Suppressor macrophage treated with lipopolysaccharide for 1 hour (primary cell): ENCODE measurements at places on chromosomes 3 and 15.

DNA sequence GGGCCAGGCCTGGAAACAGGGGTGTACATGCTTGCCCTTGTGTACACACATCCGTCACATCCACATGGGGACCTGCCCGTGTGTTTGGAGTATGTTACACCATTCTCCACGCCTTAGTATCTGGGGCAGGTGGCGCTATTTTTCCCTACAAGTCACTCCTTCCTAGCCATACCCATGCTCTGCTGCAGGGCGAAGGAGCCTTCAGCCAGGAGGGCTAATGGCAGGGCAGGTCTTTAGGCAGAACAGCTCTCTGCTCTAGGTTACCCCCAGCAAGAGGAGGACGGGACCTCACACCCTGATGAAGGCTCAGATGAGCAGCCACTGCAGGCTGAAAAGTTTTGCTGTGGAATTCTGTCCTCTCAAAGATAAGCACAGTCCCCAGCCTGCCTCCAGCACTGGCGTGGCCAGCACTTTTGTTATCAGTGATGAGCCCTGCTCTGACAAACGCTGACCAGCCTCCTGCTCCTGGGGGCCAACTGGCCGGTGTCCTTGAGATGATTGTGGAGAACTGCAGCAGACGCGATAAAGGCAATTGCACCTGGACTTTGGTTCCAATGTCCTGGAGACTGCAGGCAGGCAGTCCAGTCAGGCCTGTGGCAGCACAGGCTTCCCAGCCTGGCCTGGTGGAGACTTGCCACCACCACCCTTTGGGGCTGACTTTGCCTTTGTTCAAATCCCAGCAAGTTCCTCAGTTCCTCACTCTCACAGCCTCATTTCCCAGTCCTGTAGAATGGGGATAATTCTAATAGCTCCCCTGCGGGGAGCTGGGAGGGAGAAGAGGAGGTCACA, 19.8 kb upstream of the PIGZ start:
- DNase-seq, result no peak

- no peak for DNase-seq
These were observed 153.1 kb downstream of the SEMA6D start for GRCh38 chr15:47870300-47870955.

- DNase-seq, result no peak
These were observed 585.1 kb upstream of the SUCLG2 start for GRCh38 chr3:68239542-68239941.

GRCh38 chr15:39180483-39180933, 400.4 kb upstream of the THBS1 start:
- DNase-seq, result no peak

GRCh38 chr3:177885063-177885462, 651.2 kb upstream of the KCNMB2 start:
- DNase-seq, result no peak

DNA sequence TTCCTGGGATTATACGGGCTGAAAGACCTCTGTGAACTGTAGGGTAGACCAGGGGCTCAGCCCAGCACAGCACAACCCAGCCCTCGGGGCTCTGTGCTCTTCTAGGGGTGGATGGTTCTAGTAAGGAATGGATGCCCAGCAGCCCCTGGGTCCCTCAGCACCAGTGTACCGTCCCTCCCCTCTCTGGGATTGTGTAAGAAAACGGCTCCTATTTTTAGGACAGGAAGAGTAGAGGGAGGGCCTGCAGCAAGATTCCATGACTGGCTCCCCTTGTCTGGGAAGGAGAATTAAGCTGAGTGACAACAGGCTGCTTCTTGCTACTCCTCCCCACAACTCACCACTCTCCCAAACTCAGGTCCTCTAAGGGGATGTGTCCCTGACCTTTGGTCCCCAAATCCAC, 270.8 kb upstream of the TOPAZ1 start:
- DNase-seq, result no peak
